Right renal pelvis (tissue), 4 donors: ENCODE measurements at places on chromosomes 3 and 15.

GRCh38 chr15:39788108-39788507 lies 5.5 kb upstream of the FSIP1 start:
- no peak for DNase-seq

DNA sequence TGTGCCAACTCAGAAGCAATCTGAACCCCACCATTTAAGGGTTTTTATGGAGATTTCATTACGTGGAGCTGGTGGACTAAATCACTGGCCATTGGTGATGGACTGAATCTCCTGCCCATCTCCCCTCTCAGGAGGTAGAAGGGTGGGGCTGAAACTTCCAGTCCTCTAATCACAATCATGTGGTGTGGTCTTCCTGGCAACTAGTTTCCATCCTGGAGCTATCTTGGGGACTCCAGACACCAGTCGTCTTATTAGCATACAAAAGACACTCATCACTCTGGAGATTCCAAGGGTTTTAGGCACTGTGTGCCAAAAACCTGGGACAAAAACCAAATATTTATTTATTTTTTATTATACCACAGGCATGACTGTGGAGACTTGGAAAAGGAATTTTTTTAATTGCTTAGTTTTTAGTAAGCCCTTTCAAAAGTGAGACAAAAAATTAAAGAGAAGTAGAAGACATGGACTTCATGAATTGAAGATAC lies 203.6 kb downstream of the WNT5A start:
- DNase-seq: no peak

GRCh38 chr3:42486814-42487565 lies 15.5 kb upstream of the VIPR1 start:
- DNase-seq: no peak

- no peak for DNase-seq
Observed at GRCh38 chr3:170941551-170941950, 33.1 kb upstream of the EIF5A2 start.

- DNase-seq: no peak
Observed at GRCh38 chr3:66428733-66429132, 72.1 kb downstream of the LRIG1 start.

DNA sequence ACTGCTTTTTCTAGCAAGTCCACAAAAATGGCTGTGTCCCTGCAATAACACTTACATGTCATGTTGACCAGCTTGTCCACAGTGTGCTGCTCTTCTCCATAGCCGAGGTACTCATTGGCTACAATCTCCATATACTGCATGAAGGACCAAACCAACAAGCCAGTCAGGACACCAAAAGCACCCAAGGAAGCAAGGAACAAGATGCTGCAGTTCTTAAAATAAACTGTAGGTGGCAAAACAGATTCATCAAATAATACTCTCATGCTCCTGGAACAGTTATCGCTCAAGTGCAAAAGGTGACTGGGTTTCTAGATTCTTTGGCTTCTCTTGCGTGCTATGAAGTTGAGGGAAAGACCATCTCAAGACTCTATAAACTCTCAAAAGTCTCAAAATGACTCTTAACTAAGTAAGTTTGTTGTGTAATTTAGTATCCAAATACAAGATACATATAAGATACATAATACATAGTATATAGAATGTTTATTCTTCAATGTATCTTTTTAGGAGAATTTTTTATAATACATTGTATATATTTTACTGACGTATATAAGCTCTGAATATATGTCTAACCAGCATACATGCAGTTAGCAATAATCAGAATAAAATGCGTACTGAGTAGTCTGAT lies 57.0 kb downstream of the NEK10 start:
- peak; percentile 40 for DNase-seq
